ENCODE measurements at places on chromosomes 7 and 10.

GRCh38 chr7:50088463-50089129 lies 4.5 kb downstream of the ZPBP start:
- no peak for DNase-seq

DNA sequence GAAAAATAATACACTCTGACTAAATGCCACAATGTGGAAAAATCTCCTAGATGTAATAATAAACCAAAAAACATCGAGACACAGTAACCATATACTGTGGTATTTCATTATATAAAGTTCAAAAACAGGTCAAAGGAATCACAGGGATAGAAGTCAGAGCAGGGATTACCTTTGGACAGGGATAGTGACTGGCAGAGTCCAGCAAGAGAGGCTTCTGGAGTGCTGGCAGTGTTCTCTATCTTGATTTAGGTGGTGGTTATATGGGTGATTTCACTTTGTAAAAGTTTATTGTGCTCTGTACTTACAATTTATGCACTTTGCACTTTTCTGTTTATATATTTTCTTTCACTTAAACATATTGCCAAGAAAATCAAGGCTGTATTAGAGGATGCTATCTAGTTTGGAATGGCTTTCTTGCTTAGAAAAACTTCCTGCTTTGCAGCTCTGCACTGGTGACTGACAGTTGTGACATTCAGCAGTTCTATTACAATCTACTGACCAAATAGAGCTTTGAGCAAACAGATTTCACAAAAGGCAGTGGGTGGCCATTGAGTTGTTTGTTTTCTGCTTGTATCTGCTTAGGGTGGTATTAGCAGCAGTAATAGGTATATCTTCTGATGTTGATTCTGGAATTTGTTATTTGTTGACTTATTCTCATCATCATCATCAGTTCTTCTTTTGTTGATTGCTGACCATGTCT lies 263.6 kb upstream of the LRGUK start:
- peak; percentile 34 for DNase-seq

DNA sequence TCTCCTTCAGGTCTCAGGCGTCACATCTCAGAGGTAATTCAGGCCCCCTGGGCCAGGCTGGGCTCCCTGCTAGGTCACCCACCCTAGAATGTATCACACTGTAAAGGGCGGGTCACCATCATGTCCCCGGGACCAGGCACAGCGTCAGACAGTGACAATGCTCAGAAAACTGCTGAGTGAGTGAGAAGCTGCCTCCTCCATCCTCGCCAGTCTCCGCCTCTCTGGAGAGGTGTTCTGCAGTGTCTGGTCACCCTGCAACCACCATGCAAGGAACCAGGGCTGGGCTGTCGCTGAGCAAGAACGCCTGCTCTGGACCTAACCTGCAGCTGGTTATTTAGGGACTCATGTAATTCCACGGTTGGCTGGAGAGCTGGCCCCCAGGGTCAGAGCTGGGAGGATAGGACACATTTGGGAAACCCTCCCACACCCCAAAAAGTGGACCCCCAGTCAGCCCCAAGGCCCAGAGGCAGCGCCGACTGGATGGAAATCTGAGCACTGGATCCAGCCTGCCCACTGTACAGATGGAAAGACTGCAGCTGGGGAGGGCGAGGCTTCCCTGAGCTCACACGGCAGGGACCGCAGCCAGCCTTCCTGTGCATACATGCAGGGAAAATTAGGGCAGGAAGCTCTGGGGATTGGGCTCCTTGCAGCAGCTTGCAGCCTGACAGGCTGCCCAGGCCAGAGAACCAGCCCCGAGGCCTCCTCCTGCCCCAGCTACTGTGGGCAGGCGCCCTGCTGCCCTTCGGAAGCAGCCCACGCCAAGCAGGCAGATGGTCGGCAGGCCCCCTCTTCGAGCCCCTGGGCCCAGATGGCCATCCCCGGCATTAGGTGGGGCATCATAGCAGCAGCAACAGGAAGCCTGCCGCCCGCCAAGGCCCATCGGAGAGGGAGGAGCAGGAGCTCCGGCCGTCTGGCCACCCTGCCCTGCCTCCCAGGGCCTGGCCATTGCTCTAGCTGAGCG lies 105.4 kb upstream of the ZMIZ1 start:
- DNase-seq, result no peak

GRCh38 chr7:157805713-157806112 lies 468.9 kb downstream of the DNAJB6 start:
- DNase-seq, result peak; percentile 23

DNA sequence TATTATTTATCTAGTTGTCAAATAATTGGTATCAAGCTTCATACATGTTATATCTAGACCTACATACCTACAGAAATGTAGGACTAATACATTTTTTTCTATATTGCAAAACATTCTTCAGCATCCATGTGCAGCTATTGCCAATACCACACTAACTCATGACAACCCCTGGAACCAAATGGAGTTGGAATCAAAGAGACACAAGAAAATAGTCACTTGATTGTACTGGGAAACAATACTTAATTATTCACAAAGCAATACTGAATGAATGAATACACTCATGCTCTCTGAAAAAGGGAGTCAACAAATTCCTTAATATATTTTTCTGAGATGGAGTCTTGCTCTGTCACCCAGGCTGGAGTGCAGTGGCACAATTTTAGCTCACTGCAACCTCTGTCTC lies 10.4 kb upstream of the CFAP43 start:
- no peak for DNase-seq

GRCh38 chr10:119801176-119801575 lies 71.5 kb downstream of the MCMBP start:
- DNase-seq, result no peak

- DNase-seq, result no peak
These were observed 68.3 kb downstream of the GATA3 start for GRCh38 chr10:8122611-8123369.

- no peak for DNase-seq
These were observed 439.1 kb downstream of the AUTS2 start for GRCh38 chr7:70037171-70037933.

GRCh38 chr10:43013065-43013464 lies 63.8 kb upstream of the RET start:
- no peak for DNase-seq

- DNase-seq, result no peak
These were observed 152.9 kb downstream of the ADAM12 start for GRCh38 chr10:126235091-126235978.

DNA sequence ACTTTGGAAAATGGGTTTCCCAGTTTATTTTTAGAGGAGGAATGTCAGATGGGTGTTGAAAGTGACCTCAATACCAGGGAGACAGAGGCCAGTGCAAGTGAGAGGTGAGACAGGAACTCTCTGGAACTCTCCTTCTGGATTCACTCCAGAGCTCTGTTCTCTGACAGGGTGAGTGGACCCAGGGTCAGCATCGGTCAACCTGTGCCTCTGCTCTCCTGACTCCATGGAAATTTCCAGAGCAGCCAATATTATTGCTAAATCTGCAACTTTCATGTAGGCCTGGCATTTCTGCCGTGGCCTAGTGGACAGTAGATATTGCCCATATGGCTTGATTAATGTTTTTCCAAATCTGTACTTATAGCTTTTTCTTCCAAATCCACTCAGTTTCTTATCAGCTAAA lies 20.2 kb downstream of the AKR1C4 start:
- DNase-seq, result no peak

GRCh38 chr10:87916515-87916914 lies 53.1 kb downstream of the PTEN start:
- DNase-seq, result no peak

DNA sequence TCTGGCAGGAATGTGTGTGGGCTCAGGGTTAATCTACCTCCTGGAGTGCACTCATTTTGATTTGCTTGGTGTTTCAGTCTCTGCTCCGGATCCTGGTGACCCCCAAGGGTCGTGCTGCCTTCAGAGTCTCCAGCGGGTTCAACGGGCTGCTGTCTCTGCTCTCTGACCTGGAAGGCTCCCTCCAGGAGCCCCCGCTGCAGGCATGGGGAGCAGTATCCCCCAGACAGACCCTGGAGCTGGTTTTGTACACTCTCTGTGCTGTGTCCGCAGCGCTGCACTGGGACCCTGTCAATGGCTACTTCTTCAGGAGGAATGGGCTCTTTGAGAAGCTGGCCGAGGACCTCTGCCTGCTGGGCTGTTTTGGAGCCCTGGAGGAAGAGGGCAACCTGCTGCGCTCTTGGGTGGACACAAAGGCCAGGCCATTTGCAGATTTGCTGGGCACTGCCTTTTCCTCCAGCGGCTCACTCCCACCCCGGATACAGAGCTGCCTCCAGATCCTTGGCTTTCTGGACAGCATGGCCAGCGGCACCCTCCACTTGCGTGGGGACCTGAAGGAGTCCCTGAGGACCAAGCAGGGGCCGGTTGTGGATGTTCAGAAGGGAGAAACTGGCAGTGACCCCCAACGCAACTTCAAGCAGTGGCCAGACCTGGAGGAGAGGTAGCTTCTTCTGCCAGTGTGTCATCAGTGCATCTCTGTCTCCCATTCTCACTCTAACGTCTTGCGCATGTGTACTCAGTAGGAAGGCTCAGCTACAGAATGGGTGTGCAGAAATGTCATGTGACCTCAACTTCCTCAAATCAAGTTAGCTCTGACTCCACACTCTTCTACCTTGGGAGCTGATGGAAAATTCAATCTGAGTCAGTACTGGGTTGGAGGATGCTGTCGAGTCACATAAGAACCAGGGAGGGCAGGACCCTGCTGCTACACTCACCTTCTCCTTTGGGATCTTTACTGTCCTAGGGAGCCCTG lies 58.5 kb downstream of the WDFY4 start:
- DNase-seq, result no peak

DNA sequence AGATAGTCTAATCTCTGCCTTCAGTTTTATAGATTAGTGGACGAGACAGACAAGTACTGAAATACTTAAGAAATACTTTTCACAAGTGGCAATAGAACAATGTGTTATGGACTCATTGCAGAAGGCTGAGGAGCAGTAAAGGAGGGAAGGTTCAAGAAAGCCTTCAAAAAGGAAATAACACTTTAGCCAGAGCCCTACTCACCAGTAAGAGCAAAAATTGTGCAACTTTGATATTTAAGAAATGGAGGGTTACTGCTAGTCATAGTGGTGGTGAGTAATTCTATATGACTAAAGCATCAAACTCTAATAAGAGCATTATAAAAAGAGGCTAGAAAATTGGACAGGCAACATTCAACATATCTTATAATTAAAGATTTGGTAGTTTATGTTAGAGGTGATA lies 28.8 kb downstream of the PTPN12 start:
- DNase-seq, result no peak

DNA sequence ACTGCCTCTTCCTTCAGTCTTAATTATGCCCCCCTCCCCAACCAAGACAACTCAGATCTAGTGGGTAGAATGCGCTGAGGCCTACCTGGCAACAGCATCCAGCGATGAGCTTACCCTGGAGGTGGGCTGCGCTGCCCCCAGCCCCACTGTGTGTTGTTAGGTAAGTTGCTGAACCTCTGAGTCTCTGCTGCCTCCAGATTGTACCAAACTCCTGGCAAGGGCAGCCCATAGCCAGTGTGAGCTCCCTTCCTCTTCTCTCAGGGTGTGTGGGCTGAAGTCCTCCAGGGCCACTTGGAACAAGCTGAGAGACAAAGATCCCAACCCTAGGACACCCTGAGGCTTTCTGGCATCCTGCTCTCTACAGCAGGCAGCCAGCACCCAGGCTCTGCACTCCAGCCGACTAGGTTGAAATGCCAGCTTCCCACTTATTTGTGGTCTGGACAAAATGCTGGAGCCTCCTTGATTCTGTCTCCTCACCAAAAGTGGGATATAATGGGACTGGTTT lies 135.3 kb downstream of the ARHGAP22 start:
- no peak for DNase-seq

GRCh38 chr10:70692043-70692603 lies 19.8 kb downstream of the ADAMTS14 start:
- no peak for DNase-seq

DNA sequence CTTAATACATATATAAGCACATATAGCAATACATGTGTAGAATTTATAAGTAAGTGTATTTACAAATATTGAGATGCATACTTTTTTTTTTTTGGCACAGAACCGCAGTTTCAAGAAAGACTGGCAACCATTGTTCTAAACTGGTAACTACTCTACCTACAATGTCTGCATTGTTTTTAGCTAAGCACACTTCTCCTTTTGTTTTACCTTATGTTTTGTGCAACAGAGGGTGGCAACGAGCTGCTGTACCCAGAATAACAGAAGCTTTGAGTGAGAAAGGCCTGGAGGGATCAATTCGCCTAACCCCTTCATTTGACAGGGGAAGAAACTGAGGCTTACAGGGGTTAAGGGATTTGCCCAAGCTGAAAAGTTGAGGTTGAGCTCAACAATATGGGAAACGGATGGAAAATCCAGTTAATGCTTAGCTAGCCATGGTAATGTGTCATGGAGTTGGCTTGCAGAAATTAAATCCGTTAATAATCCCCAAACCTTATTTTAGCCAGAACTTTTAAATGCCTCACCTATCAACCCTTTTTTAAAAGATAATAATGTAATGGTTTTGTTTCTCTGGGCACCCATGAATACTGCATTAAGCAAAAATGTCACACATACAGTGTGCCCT lies 25.5 kb downstream of the FZD1 start:
- DNase-seq, result no peak

DNA sequence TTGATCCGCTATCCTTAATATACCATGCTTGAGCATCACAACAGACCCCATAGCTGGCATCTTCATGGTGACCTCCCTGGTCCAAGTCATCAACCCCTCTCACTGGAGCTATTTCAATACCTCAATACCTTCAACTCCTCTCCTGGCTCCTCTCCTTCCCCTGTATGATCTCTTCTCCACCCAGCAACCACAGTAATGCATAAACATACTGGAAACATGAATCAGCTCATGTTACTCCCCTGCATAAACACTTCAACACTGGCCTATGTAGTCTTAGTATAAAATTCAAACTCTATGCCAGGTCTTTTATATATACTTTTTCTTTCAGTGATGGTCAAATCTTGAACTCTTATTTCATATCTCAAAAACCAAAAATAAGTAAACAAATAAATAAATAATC lies 31.8 kb upstream of the TMEM273 start:
- DNase-seq, result no peak

DNA sequence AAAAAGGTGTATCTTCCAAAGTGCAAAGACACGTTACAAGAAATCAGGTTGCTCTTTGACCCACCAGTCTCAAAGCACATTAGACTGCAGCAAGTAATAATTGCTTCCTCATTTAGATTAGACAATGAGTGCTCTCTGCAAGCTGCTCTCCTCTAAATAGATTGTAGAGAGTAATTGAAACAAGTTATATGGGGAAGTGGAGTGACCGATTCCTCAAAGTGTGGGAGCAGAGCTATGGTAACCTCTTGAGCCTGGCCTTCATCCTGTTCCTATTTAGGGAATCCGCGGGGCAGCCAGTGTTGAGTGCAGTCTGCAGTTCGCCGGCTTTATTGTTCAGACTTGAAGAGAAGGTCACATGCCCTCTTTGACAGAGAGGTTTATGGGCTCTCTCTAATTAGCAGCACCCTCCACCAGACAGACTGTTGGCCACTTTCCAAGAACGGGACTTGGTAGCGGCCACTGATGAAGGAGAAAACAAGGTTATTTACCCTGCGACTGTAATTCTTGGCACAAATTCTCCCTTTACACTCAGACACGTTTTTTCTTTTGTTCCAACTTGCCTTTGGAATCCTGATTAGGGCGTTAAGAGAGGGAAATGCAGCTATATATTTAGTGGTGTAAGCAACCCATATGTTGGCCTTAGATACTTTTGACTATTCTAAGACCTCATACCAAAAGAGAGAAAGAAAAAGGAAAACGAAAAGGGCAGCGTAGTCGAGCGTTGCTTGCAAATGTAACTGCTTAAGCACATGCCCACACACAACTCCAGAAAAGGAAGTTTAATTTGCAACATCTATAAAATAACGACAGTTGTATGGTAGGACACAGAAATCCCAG lies 107.5 kb downstream of the REEP3 start:
- peak; percentile 91 for DNase-seq

- no peak for DNase-seq
These were observed 130.6 kb downstream of the SPAG6 start for GRCh38 chr10:22475651-22476600.

GRCh38 chr7:26185844-26186180 lies 14.7 kb downstream of the HNRNPA2B1 start:
- DNase-seq, result no peak

All from NCI-H2029 treated with DMSO at 0.1 percent for 48 hours (cell line).